MM.1S (cell line): ENCODE measurements at places on chromosomes 6 and 20.

DNA sequence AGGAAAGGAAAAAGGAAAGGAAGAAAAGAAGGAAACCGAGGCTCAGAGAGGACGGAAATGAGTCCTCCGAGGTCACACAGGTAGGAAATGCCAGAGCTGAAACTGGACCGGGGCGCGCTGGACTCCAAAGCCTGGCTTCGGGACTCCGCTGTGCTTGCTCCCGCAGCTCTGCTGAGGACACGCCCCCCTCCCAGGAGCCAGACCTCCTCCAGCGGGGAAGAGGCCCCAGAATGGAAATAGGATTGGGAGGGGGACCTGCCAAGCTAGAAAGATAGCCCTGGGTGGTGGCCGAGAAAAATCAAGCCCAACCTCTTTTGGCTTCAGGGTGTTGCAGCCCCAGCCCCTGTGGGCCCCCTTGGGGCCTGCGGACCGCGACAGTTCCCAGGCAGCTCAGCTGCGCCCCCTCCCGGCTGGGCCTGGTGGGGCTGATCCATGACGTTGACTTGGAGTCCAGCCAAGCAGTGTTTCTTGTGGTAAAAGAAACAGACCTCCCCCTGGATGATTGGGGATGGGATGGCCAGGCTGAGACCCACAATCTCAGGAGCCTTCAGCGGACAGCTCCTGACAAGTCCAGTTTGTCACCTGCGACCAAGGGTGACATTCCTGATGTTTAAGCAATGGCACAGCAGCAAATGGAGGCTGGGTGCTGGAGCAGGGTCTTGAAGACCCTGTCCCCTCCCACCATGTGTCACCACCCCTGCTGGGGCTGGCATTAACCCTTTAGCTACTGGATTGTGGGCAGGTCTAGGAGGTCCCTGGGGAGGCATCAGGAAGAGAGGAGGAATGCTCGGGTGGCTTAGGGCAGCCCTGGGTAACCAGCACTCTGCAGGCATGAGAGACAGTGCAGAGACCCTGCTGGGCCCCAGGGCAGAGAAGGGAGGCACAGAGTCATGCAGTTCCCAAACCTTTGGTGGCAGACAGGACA, 55.4 kb downstream of the RIPOR3 start:
- peak; percentile 48 for DNase-seq

- DNase-seq = no peak
These were observed 48.8 kb upstream of the EPB41L1 start for GRCh38 chr20:36105711-36106226.

DNA sequence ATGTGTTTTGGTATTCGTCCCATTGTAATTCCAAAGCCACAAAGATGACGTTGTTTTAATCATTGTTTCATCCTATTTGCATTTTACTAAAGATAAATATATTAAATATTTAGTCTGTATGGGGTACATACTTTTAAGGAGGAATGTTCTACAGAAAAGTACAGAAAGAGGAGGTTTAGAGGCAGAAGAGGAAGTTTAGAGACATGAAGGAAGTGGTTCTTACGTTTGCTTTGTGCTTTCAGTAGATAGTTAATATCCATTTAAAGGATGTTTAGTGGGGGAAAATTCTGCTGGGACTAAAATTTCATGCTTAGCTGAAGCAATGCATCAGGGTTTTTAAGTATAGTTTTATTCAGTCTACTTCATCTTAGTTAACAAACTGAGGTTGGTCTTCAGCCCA, 116.6 kb downstream of the CRYBG1 start:
- DNase-seq = no peak

- DNase-seq = no peak
These were observed 60.0 kb downstream of the TTI1 start for GRCh38 chr20:37973059-37973910.

DNA sequence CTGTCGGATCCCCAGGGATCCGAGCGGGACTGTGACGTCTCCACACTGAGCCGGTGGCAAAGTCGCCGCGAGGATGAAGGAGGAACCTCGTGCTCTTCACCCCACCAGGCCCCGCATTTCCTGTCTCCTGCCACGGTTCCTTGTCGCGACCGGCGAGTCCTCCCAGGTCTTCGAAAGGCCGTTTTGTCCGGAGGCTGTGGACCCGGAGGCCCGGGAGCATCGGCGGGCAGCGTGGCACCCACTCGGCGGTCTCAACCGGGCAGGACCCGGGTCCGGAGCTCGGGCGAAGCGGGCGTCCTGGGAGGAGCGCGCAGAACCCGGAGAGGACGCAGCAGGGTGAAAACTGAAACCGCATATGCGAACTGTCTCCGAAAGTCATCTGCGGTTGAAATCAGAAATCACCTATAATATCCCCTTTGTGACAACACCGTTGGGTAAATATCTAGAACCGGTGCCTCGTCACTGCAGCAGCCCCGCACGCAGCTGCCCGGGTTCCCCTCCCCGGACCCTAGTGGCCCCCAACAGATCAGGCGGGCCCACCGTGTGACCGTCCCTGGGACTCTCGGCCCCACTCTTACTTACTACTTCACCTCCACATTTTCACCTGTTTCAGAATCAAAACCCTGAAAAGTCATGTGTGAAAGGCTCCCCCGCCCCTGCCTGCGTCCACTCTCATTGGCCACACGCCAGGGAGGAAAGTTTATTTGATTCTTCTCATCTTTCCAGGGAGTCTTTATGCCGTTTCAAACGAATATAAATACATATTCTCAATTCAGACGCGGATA, 3.1 kb upstream of the ULBP2 start:
- DNase-seq = peak; percentile 61

DNA sequence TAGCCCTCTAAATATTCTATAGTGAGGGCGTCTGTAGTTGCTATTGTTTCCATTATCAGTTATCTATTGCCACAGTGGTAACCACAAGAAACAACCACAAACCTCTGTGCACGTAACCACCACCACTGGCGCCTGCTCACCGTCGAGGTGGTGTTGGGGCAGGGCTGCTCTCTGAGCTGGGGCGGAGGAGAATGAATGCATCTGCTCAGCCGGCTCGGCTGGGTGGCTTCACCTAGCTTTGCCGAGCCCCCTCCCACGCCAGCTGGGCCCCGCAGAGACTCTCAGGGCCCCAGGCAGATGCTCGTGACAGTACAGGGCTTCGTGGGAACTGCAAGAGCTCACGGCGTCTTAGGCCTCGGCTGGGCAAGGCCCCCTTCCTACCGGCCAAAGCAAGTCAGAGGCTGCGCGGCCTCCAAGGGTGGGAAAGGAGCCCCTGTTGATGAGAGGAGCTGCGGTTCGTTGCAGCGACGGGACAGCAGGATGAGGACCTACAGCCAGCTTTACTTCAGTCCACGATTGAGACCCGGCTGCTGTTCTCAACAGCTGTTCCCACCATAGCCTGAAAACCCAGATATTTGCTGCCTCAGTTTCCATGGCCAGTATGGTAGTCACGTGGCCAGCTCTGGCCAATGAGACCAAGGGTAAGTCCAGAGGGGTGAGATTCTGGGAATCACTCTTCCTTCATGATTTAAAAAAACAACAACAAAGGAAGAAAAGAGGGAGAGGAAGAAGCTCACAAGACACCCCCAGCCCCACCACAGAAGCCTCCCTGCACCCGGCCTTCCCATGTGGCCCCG, 120.2 kb upstream of the AFDN start:
- DNase-seq = peak; percentile 57

DNA sequence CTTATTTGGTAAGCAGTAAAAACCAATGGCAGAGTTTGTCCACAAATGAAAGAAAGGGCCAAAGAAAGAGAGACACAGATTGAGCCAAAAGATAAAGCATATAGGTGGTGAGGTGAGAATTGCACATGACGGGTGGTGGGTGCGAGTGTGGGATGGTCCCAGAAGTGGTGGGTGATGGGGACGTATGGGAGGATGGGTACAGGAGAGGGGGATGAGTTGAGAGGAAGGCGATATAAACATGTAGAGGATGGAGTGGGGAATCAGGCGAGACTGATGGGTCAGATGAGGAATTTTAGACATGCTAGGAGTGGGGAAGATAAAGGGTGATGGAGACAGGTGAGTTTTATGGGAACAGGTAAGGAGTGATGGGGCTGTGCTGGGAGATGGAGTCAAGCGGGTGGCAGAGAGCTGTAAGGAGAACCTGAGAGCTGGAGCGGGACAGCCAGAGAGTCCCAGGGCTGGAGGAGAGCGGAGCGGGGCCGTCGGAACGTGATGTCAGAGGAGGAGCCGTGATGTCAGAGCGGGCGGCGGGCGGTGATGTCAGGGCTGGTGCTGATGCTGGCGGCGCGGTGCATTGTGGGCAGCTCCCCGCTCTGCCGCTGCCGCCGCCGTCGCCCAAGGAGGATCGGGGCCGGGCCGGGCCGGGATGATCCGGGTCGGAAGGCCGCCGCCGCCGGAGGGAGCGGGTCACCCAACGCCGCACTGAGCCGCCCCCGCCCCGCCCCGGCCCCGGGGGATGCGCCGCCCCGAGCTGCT, at the start of gene TTBK1:
Gene TTBK1 (plus strand): TSS at position 574 of the 756 bp plus-strand sequence. CDS start 3,180 bp downstream, outside the sequence.
- DNase-seq = no peak

DNA sequence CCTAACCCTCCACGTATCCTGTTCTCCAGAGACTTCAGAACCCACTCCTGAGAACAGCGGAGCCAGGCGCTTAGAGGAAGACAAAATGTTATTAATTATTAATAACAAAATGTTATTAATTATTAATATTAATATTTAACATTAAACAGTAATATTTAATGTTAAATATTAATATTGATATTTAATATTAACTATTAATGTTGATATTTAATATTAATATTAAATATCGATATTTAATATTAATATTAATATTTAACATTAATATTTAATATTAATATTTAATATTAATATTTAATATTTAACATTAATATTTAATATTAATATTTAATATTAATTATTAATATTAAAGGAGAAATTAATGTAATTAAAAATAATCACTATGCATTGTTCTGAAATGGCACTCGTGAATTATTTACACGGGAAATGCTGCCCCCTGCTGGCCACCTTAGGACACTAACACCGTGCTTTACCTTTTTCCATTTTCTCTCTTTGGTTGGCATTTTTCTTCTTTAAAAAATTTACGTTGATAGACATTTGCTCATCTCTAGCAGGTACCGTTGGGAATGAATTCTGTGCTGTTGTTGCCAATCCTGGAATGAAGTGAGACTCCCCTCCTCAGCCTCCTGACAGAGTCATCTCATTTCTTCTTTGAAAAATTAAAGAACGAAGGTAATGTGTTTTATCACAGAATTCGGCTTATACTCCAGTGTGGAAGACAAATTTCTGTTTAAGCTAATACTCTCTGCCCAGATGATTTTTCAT, 7.5 kb upstream of the GGTLC1 start:
- DNase-seq = peak; percentile 47

GRCh38 chr6:169075915-169076654, 177.6 kb downstream of the THBS2 start:
- no peak for DNase-seq
